ENCODE measurements at places on chromosomes 12 and 14.

- peak; percentile 56 for DNase-seq
Observed at GRCh38 chr12:52019113-52019770, 12.5 kb downstream of the TAMALIN start.

DNA sequence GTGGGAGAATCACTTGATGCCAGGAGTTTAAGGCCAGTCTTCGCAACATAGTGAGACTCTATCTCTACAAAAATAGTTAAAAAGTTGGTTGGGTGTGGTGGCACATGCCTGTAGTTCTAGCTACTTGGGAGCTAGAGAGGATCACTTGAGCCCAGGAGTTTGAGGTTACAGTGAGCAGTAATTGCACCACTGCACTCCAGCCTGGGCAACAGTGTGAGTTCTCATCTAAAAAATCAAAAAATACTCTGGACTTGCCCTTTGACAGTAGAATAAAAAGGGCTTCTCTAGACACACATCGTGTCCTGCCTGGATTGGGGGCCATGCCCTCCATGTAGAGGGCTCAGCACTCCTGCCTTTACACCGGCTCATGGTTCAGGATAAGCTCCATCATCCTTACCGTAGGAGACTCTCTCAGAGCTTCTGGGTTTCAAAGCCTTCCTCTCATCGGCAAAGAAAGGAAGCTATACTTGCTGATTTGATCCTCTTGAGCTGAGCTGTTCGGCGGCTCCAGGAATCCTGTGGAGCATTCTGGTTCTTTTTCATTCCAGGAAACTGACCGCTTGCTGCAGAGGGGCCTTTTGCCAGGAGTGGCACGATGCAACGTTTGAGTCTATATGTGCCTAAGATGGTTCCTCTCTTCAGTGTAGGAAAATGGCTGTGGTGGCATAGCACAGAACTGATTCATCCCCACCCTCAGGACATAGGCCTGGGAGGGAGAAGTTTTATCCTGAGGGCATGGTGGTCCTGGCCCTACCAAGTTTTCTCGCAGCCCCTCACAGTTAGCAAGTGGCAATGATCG, 29.6 kb downstream of the FLVCR2 start:
- DNase-seq = no peak

DNA sequence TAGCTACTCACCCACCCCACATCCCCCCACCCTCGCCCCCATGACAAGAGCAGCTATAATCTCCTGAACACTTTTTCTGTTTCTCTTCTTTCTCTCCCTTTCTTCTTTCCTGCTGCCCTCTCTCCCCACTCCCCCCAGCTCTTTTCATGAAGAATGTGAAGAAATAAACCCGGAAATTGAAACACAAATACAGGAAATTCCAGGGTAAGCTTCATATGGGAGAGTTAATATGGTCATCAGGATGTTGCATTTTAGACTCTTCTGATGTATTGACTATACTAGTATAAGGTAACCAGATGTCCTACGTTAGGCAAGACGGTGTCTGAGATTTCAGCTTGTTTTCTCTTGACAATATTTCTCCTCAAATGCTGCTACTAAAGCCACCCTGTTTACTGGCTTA, 41.6 kb upstream of the LRIG3 start:
- no peak for DNase-seq

- DNase-seq = no peak
Observed at GRCh38 chr14:33978892-33979612, 28.2 kb upstream of the EGLN3 start.

- DNase-seq = no peak
Observed at GRCh38 chr12:24034894-24035293, 85.4 kb upstream of the SOX5 start.

DNA sequence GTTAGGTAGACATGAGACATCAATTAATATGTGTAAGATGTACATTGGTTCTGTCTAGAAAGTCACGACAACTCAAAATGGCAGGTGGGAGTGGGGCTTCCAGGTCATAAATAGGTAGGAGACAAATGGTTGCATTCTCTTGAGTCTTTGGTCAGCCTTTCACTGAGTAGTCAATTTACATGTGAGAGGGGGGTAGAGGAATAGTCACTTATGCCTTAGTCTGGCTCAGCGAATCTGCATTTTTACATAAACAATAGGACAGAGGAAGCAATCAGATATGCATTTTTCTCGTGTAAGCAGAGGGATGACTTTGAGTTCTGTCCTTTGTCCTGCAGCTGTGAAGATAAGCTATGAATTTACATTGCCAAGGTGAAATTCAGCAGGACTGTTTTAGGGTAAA, 27.8 kb upstream of the UNC79 start:
- DNase-seq = no peak

- no peak for DNase-seq
Observed at GRCh38 chr14:52845081-52845480, 53.7 kb upstream of the GNPNAT1 start.

DNA sequence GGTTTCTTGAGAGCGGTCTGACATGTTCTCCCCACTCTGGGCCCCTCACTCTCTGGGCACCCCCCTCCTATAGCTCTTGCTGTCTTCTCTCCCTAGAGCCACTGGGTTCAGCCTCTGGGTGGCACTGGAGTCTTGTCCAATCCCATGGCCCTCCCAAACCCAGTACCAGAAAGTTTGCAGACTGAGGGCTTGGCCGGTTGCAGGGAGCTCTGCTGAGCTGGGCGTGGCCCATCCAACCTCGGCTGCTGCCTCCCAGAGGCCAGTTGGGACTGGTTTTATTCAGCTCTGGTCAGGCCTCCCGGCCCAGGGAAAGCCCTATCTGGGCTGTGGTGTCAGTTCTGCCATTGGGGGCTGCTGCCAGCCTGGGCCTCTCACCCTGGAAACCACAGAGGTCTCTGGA, 37.9 kb downstream of the ISCA2 start:
- no peak for DNase-seq

DNA sequence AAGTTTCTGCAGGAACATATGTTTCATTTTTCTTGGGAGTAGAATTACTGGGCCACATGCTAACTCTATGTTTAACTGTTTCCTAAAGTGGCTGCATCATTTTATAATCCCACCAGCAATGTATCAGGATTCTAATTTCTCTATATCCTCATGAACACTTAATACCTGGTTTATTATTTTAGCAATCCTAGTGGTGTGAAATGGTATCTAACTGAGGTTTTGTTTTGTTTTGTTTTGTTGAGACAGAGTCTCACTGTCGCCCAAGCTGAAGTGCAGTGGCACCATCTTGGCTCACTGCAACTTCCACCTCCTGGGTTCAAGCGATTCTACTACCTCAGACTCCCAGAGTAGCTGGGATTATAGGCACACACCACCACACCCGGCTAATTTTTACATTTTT, 6.5 kb downstream of the SPTLC2 start:
- DNase-seq = no peak

- DNase-seq = no peak
Observed at GRCh38 chr12:32906399-32907165, 10.0 kb upstream of the PKP2 start.

DNA sequence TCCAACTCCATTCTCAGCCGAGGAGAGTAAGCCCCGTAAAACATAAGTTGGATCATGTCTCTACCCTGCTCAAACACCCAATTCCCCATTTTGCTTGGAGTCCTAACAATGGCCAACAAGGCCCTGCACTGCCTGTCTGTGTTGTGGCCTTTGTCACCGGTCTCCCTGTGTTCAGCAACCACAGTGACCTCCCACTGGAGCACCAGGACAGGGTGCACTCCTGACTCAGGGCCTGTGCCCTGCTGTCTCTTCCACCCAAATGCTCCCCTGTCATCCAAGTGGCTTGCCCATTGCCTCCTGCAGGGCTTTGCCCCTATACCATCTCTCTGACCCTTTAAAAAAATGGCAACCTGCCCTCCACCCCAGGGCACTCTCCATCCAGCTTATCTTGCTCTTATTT, 4.4 kb upstream of the KRT85 start:
- DNase-seq = no peak

- DNase-seq = peak; percentile 52
Observed at GRCh38 chr14:104866451-104867370, 1.6 kb downstream of the CEP170B start.

GRCh38 chr14:76881348-76881747, 55.1 kb downstream of the LRRC74A start:
- no peak for DNase-seq

- peak; percentile 78 for DNase-seq
Observed at GRCh38 chr14:56422703-56423213, 156.8 kb upstream of the TMEM260 start.

- DNase-seq = no peak
Observed at GRCh38 chr12:43337571-43338444, 214.2 kb downstream of the ADAMTS20 start.

DNA sequence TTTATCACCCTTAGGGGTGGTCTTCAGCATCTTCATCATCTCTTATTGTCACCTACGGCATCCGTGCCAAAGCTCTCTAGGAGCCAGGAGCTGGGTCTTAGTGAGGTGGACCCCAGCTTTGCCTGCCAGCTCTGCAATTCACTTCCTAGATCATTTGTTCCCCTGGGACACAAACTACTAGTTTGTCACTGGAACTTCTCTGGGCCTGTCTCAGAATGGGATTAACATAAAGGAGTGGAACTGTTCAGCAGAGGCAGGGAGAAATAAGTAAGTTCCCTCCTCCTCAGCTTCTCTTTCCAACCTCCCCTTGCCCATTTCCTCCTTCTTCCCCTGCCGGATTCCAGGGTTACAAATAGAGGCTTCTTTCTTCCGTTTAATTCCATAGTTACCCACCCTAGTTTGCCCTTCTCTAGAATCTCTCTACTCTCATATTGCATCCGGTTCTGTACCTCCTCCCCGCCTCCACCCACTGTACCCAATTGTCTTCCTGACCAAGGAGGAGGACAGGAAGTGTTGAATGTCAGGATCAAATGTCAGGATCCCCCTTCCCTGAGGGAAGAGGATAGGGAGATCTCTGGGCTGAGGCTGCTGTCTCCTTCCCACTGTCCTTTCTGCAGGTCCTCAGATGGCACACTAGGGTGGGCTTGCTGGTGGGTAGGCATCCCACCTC, 25.0 kb downstream of the LARP4 start:
- no peak for DNase-seq
